ENCODE measurements at places on chromosomes 7 and 10.

GRCh38 chr7:74479961-74480829, 26.5 kb downstream of the GTF2IRD1 start:
- DNase-seq, result no peak

DNA sequence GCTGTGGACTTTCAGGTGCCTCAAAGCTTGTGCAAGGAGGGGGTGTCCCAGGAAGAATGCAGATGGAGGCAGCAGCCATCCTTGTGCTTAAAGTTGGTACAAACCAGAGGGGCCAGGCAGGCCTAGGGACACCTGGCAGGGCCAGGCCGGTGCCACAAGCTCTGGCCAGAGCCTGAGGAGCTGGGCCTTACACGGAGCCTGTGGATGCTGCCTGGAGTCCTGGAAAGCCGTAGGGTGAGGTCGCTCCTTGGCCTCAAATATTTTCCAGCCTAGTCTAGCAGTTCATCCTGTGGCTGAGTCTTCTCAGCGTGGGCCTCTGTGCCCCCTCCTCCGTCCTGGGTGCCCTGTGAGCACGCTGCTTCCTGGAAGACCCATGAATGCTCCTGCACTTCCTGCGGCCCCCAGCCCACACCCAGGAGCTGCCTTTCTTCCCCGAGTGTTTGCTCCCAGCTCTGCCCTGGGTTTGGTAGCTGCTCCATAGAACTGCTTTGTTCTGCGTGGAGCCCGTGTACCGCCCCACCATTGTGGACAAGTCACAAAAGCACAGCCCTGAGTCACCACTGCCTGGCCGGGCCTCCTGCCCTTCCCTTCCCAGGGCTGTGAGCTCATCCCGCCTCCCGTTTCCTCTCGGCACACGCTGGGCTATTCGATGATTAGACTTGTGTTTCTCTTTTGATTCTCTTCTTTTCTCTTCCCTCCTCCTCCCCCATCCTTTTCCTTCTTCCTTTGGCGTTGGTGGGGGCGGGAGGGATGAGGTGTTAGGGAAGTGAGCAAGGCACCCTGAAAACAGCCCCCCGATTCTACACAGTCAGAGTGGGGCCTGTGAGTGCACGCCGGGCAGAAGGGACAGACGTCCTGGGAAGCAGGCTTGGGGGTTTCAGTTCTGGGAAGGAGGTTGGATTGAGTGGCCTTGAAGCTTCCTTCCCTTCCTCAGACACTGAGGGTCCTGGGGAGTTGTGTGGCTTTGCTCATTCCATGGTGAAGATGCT, 73.2 kb upstream of the SHH start:
- DNase-seq, result no peak

- DNase-seq, result peak; percentile 71
Observed at GRCh38 chr7:130960208-130960988, 226.4 kb upstream of the KLF14 start.

GRCh38 chr10:12299222-12299965, 50.0 kb upstream of the CAMK1D start:
- no peak for DNase-seq

DNA sequence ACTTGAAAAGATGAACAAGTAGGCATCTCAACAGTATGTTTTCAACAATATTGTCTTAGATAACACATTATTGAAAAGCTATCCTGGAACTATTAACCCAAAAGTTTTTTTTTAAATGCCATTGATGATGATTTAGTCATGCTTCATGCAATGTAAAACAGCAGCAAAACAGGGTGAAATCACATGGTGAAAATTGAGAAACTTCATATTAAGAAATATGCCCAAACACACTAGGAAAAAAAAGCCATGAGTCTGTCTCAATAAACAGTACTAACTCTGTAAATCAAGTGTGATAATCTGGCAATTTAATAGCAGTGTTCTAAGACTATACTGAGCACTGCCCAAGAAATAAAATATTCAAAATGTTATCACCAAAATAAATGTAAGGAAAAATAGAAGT, 613.1 kb downstream of the KCNMA1 start:
- no peak for DNase-seq

GRCh38 chr10:10911471-10911921, 106.2 kb upstream of the CELF2 start:
- no peak for DNase-seq

- DNase-seq, result no peak
Observed at GRCh38 chr7:137877027-137877675, 30.4 kb upstream of the DGKI start.
